A549 treated with AZD2906 at 1 μM for 4 hours (cell line): ENCODE measurements at places on chromosomes 7 and 10. TPM values are rescaled to one million over a fixed set of nuclear protein-coding genes. Genes with fewer than 3 reads are reported as not detected.

Gene TCAF2
- total RNA-seq, result 1.2 to 1.5 TPM (median 1.4 TPM) in 5 replicates

Gene AOAH
- 0.09 TPM in 1 of 5 replicates, not detected in the others for total RNA-seq

Gene SPDYE8
- total RNA-seq, result not detected in 5 replicates

Gene SEC31B
- 0.98 to 2.2 TPM (median 1.7 TPM) in 5 replicates for total RNA-seq

Gene GIMAP1
- not detected in 5 replicates for total RNA-seq

Gene HOXA4
- 1.6 to 1.9 TPM (median 1.8 TPM) in 5 replicates for total RNA-seq

Gene SFTPA1
- not detected in 5 replicates for total RNA-seq

Gene FAM25G
- 0.73 to 1.2 TPM (median 0.90 TPM) in 4 of 5 replicates, not detected in the other for total RNA-seq

Gene TPK1
- 2.1 to 3.4 TPM (median 3.1 TPM) in 5 replicates for total RNA-seq

Gene PRR15
- 4.6 to 7.2 TPM (median 5.2 TPM) in 5 replicates for total RNA-seq

Gene TMEM229A
- not detected in 5 replicates for total RNA-seq

Gene CALN1
- 0.05 TPM in 1 of 5 replicates, not detected in the others for total RNA-seq

Gene TRIM50
- not detected in 5 replicates for total RNA-seq
